H1 (cell line): ENCODE measurements at places on chromosomes 6 and 20.

DNA sequence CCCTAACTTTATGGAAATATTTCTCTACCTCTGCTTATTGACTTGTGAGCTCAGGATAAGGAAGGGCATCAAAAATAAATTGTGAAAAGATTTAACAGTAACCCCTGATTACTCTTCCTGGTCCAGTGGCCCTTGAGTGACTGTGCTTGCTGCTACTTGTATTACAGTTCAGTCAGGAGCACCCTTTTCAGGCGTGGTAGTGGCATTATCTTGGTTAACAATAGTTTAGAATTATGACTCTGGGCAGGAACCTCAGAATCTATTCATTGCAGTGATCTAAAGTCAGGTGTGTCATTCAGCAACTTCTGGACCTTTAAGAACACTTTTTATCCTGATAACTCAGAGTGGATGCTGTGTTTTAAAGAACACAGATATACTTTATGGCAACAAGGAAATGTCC, 43.4 kb downstream of the FAM135A start:
- H3K4me1 ChIP-seq: no peaks in the 10 kb centered on the region
- H3K4me3 ChIP-seq: no peak overlapping the region
- H3K27me3 ChIP-seq: no peaks in the 10 kb centered on the region
- no peak overlapping the region for H3K27ac ChIP-seq
- peaks cover 12% of the 10 kb centered on the region; the same call in 1 of the 2 replicates for H3K36me3 ChIP-seq

GRCh38 chr6:41586252-41587007, 40.2 kb downstream of the FOXP4 start:
- no peak for DNase-seq
- H3K27ac ChIP-seq: no peak overlapping the region
- H3K4me1 ChIP-seq: peaks cover 12% of the 10 kb centered on the region

DNA sequence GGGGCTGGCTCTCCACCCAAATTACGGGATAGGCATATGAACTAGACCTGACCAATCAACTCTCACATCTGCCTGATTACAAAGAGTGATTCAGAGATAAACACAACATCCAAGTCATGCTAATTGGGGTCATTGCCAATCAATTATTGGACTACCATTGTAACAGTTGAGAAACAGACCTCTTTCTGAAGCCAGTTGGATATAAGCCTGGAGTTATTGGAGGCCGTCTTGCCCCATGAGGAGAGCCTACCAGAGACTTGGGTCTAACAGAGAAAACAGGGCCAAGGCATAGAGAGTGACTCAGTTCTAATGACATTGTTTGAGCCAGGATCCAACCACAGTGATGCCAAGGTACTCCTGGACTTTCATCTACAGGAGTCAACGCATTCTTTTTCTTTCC, 39.4 kb upstream of the HIVEP2 start:
- no peak overlapping the region for H3K27ac ChIP-seq
- no peaks in the 10 kb centered on the region for H3K36me3 ChIP-seq
- no peak for DNase-seq
- no peaks in the 10 kb centered on the region for H3K27me3 ChIP-seq

GRCh38 chr6:6090861-6091607, 84.3 kb upstream of the NRN1 start:
- H3K4me3 ChIP-seq: no peak overlapping the region
- no peaks in the 10 kb centered on the region for H3K36me3 ChIP-seq
- DNase-seq: no peak
- H3K4me1 ChIP-seq: no peaks in the 10 kb centered on the region
- no peaks in the 10 kb centered on the region for H3K27me3 ChIP-seq

GRCh38 chr6:139448051-139448649, 73.7 kb upstream of the CITED2 start:
- H3K27ac ChIP-seq: no peak overlapping the region
- DNase-seq: no peak
- no peaks in the 10 kb centered on the region for H3K27me3 ChIP-seq

DNA sequence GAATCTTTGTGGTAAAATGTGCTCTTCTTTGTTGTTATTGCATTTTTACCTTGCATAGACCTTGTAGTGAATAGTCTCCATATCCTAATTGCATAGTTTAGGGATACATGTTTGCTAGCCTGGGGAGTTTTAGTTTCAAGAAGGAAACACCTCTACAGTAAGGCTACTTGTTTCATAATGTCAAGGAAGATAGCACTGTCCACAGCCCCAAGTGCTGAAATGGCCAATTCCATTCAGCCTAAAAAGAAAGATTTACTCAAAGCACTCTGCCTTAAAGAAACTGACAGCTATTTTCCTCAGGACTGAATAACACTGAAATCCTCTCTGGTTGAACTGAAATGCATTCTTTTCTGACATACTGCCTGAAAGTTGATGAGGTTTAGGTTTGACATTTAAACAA, 2.6 kb downstream of the HCRTR2 start:
- peaks cover 19% of the 10 kb centered on the region for H3K27me3 ChIP-seq
- no peak for DNase-seq
- no peak overlapping the region for H3K27ac ChIP-seq
- peaks cover 5% of the 10 kb centered on the region; the same call in 1 of the 2 replicates for H3K4me1 ChIP-seq
- no peak overlapping the region for H3K4me3 ChIP-seq

- H3K27me3 ChIP-seq: no peaks in the 10 kb centered on the region
- H3K36me3 ChIP-seq: peaks cover 28% of the 10 kb centered on the region
- no peak overlapping the region for H3K4me3 ChIP-seq
- no peak for DNase-seq
- no peak overlapping the region for H3K27ac ChIP-seq
These were observed 11.8 kb downstream of the LOC128125822 start for GRCh38 chr6:63584125-63584514.

GRCh38 chr6:158854214-158855101, 35.3 kb upstream of the EZR start:
- peaks cover 25% of the 10 kb centered on the region for H3K4me1 ChIP-seq
- peak overlapping the region; percentile 83 for H3K27ac ChIP-seq
- no peak for DNase-seq
- no peaks in the 10 kb centered on the region for H3K36me3 ChIP-seq
- no peaks in the 10 kb centered on the region for H3K27me3 ChIP-seq

DNA sequence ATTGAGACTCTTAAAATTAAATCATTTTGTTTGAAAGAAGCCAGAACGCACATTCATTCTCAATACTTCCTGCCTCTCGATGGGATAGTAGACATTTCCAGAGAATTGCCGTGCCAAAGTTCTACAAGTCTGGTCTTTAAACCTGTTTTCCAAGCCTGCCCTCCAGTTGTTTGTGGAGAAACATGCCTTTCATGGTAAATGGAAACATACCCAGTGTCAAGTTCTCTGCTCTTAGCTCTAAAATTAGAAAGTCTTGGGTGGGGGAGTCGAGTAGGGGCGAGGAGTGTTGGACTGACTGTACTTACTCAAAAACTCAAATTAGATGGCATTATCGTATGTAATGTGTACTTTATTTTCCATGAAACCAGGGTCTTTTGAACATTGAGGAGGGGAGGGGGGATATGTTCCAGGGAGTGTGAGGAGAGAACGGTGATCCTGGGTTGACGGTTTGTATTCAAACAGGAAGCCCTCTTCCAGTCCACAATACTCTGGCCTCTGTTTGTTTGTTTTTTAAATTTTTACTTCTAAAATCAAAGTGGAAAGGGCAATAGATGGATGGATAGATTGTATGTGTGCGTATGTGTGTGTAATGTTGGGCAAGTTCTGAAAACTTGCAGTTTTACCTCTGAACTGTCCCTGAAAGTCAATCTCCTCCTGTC, 106.8 kb upstream of the ARMC2 start:
- H3K4me1 ChIP-seq: 0 out of 2 replicates have a peak, but pooled peaks cover 2% of the 10 kb centered on the region
- no peak overlapping the region for H3K27ac ChIP-seq
- DNase-seq: no peak
- no peaks in the 10 kb centered on the region for H3K36me3 ChIP-seq
- H3K27me3 ChIP-seq: no peaks in the 10 kb centered on the region

GRCh38 chr6:22596011-22596410, 26.6 kb downstream of the HDGFL1 start:
- no peaks in the 10 kb centered on the region for H3K4me1 ChIP-seq
- no peak overlapping the region for H3K27ac ChIP-seq
- no peaks in the 10 kb centered on the region for H3K36me3 ChIP-seq
- no peak overlapping the region for H3K4me3 ChIP-seq
- H3K27me3 ChIP-seq: no peaks in the 10 kb centered on the region
